Neural crest cell (in vitro differentiated cells): ENCODE measurements at places on chromosomes 13 and 19. TPM values are rescaled to one million over a fixed set of nuclear protein-coding genes. Genes with fewer than 3 reads are reported as not detected.
A peak's percentile ranks its signal among the peaks of the same experiment; 100 is the strongest.

GRCh38 chr13:75639454-75639853, 3.3 kb downstream of the LMO7 start:
- DNase-seq, result no peak

DNA sequence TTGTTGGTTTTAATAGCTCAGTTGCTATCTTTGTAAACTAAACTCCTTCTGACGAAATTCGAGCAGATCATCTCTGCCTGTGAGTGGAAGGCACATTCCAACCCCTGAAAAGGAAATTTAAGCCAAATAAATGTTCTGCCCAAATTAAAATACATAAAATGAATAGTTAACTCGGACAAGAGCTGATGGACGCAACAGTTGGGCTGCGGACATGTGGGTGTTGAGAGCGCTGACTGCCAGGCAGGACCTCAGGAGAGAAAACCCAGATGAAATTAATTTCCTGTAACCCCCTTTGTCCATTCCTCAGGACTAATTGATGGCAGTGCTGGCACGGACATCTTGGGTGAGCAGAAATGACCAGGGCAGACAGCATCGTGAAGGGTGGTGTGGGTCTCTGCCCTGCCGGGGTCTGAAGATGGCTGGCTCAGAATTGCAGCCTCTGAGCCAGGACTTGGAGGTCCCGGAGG, 86.5 kb downstream of the TSHZ3 start:
- no peak for DNase-seq

GRCh38 chr13:32164622-32165268, 133.2 kb downstream of the FRY start:
- DNase-seq, result peak; percentile 32

DNA sequence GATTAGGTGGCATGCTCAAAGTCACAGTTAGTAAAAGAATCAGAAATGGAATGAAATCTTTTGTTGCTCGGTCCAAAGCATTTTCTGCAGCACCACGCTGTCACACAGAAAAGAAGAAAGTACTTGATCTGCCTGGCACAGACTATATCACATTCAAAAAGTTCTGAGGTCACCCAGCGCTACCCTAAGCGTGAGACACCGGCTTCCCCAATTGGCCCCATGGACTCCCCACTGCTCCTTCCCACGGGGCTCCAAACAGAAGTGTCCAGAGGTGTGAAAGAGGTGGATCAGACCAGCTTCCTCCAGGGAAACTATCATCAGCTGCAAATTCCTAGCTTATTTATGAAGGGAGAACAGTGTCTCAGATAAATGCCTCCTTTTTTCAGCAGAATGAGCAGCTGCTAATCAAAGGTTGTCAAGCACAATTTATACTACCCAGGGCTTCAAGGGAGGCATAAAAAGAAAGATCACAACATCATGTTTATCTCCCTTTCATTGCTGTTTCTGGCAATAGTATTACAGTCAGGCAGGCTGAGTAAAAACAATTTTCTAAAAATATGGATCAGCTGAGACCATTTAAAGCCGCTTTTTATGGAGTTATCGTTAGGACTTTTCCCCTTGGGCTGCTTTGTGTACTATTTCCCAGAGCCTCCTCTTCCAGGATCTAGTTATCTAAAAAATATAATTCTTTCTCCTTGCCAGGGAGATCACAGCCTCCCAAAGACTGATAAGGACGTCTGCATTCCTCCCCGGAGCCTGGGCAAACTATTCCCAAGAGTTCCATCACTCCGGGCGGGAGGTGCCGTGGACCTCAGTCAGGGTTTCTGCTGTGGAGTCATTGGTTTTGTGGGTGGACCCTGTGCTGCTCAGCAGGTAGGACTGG, 208.0 kb downstream of the LHFPL6 start:
- no peak for DNase-seq

DNA sequence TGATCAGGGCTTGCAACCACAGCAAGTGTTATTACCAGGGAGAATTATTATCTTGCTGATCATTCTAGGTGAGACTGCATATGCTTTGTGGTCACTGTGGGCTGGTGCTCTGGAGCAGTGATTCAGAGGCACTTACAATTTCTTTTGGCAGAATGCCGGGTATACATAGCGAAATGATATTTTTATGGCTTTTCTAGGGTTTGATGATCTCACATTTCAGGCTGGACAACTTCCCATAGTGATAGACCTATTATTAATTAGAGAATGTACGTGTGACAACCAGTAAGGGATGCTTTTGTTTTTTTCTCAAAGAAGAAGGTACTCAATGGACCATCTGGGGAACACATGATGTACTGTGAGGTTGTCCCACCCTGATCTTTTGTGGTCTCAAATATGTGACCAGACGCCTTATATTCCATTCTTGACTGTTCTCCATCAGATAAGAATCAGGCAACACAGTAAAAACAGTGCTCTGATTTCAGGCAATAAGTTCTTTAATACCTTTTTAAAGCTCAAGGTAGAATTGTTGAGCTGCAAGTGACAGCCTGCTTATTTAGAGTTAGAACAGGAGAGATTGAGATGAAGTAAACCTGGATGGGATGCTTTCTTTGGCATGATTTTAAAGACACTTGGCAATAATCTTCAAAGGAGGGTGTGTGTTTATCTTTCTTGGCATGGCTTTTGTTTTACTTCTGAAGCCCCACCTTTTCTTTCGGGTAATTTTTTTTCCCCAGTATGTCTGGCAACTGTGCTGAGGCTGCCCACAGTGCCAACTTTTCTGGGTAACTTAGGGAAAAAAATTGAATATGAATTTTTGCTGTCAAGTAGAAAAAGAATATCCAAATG, 27.4 kb upstream of the SCEL start:
- no peak for DNase-seq

- DNase-seq, result no peak
Measured at GRCh38 chr19:1366899-1367870, 16.5 kb upstream of the NDUFS7 start.

- no peak for DNase-seq
Measured at GRCh38 chr19:49398931-49399330, 10.9 kb downstream of the KASH5 start.

- no peak for DNase-seq
Measured at GRCh38 chr13:71240911-71241310, 626.1 kb downstream of the DACH1 start.

GRCh38 chr13:75489502-75490263, 7.7 kb upstream of the TBC1D4 start:
- DNase-seq, result no peak

DNA sequence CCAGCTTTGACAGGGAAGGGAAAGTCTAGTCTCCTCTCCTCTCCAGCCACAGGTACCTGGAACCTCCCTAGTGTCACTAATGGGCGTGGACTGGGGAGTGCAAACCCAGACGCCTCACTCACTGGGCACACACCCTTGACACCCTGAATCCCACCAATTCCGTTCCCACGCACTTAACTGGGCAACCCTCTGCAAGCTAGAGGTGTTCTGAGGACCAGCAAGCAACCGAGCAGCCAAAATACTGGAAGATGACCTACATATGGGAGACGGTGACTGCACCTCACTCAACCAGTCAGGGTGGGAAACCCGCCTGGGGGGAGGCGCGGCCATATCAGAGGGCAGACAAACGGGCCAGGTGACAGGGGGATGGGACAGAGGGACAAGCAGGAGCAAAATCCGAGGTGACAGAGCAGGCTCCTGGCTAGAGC, 991 bp downstream of the ABHD17A start:
- DNase-seq, result no peak

DNA sequence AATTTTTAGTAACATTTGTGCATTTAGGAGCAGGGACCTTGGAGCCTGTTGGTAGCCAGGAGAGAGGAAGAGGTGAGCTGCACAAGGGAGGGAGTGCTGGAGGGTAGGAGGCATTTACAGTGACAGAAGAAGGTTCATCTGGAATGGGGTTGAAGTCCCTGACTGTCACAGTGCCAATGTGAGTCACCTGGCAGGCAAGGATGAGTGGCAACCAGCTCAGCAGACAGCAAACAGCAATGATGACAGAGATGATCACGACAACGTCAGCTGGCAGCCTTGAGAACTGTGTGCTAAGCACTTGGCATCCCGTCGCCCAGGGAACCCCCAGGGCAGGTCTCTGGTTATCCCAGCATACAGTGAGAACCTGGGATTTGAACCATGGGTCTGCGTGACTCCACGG, 2.6 kb downstream of the OR10H5 start:
- no peak for DNase-seq

Gene EIF3K
- total RNA-seq, result 255 TPM in 2 replicates

Gene AMER2
- total RNA-seq, result 3.9 and 4.1 TPM in 2 replicates

Gene IFNL1
- total RNA-seq, result not detected in 2 replicates
